ENCODE measurements at places on chromosomes 12 and 14. TPM values are rescaled to one million over a fixed set of nuclear protein-coding genes. Genes with fewer than 3 reads are reported as not detected.

DNA sequence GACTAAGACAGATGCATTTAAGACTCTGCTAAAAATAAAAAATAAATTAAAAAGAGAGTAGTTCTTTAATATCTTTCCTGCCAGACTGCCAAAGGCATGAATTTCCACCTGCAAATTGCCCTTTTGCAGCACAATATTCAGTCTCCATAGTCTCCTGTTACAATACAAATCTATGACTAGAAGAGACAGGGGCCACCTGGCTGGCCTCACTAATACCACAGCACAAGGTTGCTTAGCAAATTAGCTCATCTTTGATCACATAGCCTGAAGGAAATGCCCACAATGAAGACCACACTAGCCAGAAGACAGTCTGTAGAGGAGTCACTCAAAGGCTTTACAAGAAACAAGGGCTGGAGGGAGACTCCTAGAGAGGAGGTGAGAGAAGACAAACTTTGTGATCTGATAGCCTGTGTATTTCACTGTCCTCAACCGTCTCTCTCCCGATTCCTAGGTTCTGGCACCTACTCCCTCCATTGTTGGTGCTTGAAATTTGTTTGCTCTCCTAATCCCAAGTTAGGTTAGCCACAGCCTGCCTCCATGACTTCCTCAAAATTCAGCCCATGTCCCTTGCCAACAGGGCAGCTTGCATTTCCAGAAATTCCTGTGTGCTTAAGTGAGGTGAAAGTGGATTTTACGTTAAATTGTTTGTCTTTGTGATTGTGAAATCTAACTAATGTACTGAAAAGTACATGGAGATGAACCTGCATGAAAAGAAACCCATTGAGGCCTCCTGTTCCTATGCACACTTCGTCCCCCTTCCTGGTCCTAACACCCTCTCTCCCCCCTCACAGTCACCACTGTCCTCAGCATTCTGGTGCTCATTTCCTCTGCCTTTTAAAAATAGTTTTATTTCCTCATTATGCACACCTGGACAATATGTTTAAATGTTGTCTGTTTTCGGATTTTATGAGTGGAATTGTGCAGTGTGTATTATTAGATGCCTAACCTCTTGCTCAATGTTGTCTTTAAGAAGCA is 88.7 kb upstream of the PLXNC1 start:
- DNase-seq = no peak

- DNase-seq = no peak
Measured at GRCh38 chr14:51084507-51084906, 10.4 kb downstream of the TRIM9 start.

DNA sequence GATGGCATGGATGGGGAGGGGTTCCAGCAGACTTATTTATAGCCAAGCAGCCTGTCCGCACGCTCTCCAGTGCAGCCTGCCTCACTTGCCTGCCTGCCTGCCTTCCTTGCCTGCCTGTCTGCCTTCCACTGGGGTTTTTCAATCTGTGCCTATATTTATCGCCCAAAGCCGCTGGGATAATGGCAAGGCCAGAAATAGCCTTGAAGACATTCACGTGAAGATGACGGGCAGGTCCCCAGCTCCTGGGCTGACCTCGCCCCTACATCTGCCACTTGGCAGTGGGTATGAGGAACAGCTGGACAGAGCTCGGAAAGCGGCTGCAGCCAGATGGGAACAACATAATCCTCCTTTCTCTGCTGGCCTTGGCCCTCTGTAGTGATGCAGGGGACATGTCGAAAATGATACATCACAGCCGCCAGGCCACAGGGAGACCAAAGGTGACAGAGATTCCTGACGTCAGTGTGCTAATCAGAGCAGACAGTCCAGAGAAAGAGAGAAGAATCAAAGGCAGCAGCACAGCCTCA is 53.3 kb downstream of the PITPNM2 start:
- DNase-seq = no peak

DNA sequence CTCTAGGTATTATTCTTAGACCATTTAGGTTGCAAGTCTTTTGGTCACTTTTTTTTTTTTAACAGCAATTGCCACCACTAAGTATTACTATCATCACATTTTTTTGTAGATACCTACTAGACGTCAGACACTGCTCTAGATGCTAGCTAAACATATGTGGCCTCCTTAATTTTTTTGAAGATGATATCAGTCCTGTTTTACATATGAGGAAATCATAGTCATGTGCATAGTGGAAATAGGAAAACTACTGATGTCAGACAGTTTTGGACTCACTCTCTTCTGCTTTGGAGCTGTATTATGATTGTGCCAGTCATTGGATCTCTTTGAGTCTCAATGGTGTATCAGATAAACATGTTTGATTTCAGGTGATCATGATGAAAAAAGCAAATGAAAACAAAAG is 304.3 kb downstream of the DIO2 start:
- DNase-seq = no peak

DNA sequence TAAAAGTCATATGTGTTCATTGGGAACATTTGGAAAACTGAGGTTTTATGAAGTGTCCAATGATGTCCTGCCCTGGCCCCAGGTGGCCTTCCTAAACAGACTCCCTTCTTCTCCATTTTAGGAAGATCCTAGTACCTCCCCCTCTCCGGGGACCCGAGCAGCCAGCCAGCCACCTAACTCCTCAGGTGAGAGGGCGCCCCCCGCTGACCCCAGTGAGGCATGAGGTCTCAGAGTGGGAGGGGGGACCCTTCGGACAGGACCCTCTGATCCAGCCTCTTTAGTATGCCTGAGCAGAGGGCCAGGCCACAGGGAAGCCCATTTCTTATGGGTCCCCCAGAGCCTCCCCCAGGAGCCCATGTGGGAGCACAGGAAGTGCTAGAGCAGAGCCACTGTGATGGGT is 23.7 kb downstream of the DEGS2 start:
- DNase-seq = no peak

SCNN1A gene
- 10.4 TPM for total RNA-seq

DNA sequence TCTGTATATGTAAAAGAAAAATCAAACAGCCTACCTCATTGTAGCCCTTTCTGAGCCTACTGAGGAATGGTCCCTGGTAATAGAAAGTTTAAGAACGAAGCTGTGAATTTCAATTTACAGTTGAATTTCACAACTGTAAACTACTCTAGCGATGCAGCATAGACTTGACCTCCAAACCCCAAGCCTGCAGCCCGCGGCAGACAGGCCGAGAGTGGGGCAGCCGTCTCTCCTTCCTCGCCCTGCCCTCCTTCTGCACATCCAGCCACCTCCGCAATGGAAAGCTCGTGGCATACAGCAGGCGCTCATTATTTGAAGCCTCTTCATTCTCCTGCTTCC is 15.3 kb downstream of the RNASE2 start:
- DNase-seq = no peak

GRCh38 chr14:67411820-67412421 is at the start of gene PLEK2:
TSS of gene PLEK2 (minus strand) at chr14:67412165. CDS start at chr14:67412059, 106 bp downstream.
- no peak for DNase-seq

RNASE7 gene
- total RNA-seq = not detected

GRCh38 chr12:7929083-7929792 is 6.7 kb downstream of the SLC2A3 start:
- no peak for DNase-seq

DNA sequence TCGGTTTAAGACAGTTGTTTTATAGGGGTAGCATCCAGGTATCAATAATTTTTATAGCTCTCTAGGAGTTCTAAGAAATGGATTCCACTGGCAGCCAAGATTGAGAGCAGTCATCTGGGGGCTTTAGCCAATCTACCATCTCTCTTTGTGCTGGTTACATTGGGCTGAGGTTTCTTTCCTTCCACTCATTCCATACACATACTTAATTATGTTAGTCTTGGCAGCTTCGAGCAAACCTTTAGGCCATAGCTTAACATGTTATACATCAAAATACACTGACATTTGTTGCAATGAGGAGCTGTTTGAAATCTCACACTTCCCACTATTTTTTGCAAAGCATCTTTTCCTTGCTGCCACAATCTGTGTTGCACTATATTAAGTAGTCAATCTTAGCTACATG is 63.1 kb downstream of the ARMH4 start:
- no peak for DNase-seq

ATL1 gene
- 4.2 TPM for total RNA-seq

GRIN2B gene
- total RNA-seq = 0.07 TPM

BCL11B gene
- total RNA-seq = 2.3 TPM

LHX5 gene
- total RNA-seq = 0.50 TPM

TPH2 gene
- total RNA-seq = not detected

- DNase-seq = no peak
Measured at GRCh38 chr14:79544698-79545070, 666.6 kb downstream of the DIO2 start.

DNA sequence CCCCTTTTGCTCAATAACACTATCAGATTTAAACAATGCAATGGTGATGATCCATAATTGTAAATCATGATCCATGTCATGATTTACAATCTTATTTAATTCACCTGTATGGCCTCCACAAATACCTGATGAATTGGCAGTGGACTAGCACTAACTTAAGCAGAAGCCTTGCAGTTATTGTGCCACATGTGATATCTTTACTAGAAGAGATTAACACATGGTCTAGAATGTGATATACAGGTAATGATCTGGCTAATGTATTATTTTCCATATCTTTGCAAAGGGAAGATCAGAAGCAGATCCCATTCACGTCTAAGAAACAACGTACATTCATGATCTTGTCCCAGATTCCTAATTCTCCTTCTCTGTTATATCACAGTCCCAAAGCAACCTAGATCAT is 66.0 kb downstream of the EGLN3 start:
- no peak for DNase-seq

KRT86 gene
- total RNA-seq = 9.2 TPM

CSRP2 gene
- total RNA-seq = 37.6 TPM

GRCh38 chr12:105025890-105026289 is 39.8 kb downstream of the NOPCHAP1 start:
- no peak for DNase-seq

GRCh38 chr12:132023658-132024057 is 73.9 kb downstream of the EP400 start:
- DNase-seq = no peak

GUCY2C gene
- not detected for total RNA-seq

ADCY4 gene
- total RNA-seq = 4.0 TPM

DNA sequence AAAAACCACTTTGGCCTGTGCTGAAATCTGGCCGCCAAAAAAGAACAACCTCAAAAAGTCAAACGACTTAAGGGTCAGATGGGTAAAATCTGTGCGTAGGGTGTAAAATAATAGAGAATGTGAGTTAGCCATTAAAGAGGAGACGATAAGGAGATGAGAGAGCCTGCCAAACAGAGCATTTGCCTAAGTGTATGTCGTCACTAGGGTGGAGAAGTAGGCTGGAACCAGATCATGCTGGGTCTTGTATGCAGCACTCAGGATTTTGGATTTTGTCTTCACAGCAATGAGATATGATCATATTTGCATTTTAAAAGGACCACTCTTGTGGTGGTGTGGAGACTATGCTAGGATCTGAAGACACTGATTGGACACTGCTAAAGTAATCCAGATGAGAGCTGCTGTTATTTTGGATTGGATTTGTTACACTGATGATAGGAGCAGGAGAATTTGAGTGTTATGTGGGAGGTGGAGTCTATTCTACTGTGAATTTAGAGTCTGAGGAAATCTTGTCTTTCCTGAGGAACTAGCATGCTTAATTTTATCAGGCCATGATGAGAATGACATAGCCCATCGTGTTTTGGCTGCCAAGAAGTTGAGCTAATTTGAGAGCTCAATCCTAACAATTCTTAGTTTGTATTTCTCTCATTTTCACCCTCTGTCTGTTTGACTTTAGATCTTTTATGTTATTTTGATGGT is 24.8 kb upstream of the DBX2 start:
- no peak for DNase-seq

USP30 gene
- 9.4 TPM for total RNA-seq

DNA sequence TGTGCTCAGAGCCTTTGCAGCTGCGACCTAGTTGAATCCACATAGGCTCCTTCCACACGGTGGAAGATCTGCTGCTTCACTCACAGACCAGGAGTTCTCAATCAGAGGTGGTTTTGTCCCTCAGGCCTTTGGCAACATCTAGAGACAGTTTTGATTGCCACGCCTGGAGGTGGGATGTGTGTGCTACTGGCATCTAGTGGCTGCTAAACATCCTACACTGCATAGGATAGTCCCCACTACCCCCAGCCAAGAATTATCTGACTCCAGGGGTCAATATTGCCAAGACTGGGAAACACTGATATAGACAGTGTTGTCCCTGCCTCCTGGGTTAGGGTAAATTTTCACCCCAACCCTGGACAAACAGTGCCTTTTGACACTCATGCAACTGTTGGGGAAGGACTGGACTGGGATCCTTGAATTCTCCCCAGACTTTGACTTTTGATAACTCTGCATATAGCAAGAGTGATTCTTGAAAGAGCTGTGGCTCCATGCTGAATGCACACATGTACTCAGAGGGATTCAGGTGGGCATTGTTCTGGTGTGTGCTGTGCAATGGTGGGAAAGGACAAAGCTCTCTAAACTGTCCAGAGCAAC is 39.8 kb downstream of the BAZ2A start:
- DNase-seq = no peak

- DNase-seq = no peak
Measured at GRCh38 chr14:69537900-69538299, 36.8 kb downstream of the CCDC177 start.

- peak; percentile 18 for DNase-seq
Measured at GRCh38 chr12:123905319-123905925, 67.2 kb downstream of the CCDC92 start.

DNA sequence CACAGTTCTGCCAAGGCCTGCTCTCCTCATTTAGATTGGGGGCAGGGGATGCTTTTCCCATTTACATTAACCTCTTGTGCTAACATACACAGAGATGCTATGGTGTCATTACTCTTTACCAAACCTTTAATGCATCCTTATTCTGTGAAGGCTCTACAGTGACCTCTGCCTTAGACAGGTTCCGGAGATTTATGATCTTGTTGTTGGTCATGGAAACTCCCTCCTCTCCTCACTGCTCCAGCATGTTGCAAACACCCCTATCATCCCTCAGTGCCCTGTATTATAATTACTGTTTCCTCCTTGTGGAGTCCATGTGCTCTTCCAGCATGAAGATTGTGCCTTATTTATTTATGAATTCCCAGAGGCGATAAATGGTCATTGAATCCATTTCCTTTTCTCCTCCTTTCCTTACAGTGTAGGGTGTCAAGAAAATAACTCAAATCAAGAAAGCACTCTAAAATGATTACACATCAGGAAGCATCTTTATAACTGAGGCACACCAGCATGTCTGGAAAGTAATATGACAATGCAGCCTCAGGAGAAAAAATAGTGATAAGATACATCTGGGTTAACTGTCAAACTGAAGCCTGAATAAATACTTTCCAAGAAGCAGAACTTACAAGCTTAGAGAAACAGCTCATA is 37.8 kb downstream of the RTN1 start:
- DNase-seq = no peak

NR4A1 gene
- total RNA-seq = 9.2 TPM

Measured in kidney epithelial cell (primary cell).